ENCODE measurements at places on chromosomes 3 and 15.

DNA sequence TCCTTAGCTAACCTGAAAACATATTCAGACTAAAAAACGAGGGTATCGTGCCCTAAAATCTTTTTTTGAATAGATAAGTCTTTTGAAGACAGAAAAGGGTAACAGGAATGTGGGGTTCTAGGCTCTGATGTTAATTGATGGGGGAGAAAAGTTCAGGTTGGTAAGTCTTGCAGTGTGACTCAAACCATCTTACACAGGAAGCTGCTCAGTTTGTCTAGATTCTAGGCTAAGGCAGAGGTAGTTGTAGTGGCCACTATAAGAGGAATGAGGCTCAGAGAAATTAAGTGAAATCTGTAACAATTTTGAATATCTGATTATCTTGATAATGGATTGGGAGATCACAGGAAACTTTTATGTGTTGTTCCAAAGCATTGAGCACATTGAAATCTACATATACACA, 267.9 kb downstream of the PDCD6IP start:
- no peak for DNase-seq

- DNase-seq = peak; percentile 65
Observed at GRCh38 chr3:86830566-86830965, 160.4 kb downstream of the VGLL3 start.

DNA sequence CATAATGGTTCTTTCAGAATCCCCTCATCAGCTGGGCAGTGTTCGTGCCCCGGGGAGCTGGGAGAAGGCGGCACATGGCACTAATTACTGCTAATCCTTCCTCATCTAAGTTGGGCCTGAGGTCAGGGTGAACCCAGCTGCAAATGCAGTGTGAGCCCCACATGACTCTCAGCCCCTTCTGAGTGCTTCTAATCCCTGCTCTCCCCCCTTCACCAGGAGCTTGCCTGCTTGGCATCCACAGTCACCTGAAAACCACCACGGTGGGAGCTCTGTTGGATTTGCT, 455 bp upstream of the TRPM1 start:
- DNase-seq = no peak

DNA sequence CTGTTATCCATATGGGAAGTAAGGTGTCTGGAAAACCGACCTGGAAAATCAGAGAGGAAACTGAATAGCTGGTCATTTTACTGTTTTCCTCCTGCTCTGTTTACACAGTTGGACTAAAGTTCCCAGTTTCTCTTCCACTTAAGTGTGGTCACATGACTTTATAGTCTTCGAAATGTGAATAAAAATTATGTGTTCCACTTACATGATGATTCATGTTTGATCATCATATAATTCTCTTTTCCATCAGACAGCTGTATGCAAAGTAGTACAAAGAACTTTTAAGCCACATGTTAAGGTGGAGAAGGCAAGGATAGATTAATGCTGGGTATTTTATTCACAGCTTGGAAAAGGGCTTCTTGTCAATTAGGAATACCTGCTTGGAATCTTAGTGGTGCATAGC, 525.5 kb upstream of the BCHE start:
- no peak for DNase-seq

DNA sequence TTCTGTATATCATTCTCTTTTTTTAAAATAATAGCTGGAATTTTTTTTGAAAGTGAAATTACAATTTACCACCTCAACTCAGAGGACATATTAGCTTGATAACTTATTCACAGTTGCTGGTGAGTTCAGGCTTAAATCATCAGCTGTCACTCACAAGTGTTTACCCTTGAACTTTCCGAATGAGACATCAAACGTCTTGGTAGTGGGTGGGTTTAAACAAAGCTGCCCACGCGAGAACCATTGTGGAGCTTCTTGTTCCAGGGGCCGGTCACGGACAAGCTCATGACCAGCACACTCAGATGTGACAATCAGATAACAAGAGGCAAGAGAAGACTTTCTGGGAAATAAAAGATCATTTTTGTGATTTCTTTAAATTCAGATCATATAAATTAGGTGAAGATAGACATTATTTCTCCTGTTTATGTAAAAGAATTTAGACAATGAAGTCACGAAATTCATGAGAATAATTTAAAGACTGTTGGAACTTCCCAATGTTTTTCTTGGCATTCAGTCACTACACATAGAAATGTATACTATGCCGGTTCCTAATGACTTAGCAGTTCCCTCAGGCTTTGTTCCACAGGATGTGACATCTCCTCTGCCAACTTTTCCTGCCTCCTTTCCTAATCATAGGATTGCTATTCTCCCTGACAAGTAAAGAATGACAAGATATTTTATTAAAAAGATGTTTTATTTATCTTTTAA, 29.3 kb downstream of the BTD start:
- DNase-seq = peak; percentile 80

DNA sequence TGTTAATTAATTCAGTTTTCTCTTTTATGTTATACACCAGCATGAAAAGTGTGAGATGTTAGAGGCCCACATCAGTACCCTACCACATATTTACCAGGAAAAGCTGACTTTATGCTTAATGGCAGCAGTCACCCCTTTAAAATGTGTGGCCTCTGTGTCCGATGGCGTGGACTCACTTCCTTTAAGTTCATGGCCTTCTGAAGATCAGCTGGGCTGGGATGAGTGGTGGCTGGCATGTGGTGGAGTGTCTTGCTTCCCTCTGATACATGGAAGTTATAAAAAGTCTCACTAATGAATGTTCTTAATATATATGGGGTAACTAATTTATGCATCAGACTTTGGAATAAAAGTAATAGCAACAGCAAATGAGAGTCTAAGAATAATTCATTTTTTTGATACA, 32.1 kb downstream of the PPARG start:
- no peak for DNase-seq

- peak; percentile 95 for DNase-seq
Observed at GRCh38 chr15:72339777-72340177, 19.8 kb upstream of the CELF6 start.

- DNase-seq = no peak
Observed at GRCh38 chr3:7692866-7693265, 808.8 kb upstream of the LMCD1 start.

Measured in LHCN-M2 (cell line).